ENCODE measurements at places on chromosomes 11 and 22.

DNA sequence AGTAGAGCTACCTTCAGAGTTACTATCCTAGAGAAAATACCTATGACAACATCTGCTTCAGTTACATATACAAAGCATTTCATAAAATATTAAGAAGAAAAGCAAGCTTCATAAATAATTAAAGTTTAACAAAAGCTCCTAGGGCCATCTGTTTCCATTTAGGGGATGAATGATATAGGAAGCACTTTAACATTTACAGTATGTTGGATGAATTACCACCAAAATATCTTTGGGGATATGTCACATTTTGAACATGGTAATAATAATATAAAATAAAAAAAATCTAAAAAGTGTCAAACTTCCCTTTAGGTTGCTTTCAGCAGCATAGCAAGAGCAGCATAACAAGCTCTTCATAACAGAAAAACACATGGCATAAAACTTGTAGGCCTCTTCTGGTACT, 104.6 kb downstream of the ATG16L2 start:
- DNase-seq, result no peak

DNA sequence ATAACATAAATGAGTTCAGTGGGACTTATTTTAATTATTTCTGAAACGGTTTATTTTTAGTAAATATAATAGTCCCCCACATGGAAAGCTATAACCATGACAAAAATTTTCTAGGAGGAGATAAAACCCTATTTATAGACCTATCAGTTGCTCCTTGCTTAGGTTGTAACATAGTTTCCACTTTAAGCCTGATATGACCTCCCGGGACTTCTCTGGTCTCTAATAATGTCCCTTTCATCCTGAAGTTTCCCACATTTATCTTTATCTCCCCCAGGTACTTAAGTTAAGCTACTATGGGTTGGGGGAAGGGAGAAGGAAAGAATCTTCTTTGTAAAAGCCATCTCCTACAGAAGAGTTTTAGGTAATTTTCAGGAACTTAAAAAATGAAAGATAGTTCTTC, 117.7 kb downstream of the RBFOX2 start:
- no peak for DNase-seq

DNA sequence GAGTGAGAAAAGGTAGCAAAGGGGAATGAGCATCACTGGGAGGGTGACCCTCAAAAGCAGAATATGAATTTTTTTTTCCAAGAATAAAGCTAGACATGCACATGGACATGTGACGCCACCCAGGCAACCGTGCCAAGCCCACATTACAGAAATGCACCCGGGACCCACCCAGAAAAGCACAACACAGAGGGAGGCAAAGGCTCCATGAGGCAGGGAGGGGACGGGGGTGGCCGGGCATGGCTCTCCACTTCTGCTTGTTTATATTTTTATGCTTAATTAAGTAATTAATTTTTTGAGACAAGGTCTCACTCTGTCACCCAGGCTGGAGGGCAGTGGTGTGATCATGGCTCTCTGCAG, 1524.3 kb downstream of the BRD1 start:
- no peak for DNase-seq

GRCh38 chr11:111456086-111456858, 55.9 kb downstream of the BTG4 start:
- no peak for DNase-seq

- DNase-seq, result no peak
Observed at GRCh38 chr11:87076260-87076783, 38.6 kb downstream of the TMEM135 start.

GRCh38 chr11:129249351-129249750, 57.2 kb upstream of the ARHGAP32 start:
- no peak for DNase-seq

- DNase-seq, result peak; percentile 62
Observed at GRCh38 chr22:42270510-42271190, at the start of gene TCF20. Gene TCF20 (minus strand): TSS chr22:42270653. CDS start chr22:42215305, 55,348 bp downstream.

DNA sequence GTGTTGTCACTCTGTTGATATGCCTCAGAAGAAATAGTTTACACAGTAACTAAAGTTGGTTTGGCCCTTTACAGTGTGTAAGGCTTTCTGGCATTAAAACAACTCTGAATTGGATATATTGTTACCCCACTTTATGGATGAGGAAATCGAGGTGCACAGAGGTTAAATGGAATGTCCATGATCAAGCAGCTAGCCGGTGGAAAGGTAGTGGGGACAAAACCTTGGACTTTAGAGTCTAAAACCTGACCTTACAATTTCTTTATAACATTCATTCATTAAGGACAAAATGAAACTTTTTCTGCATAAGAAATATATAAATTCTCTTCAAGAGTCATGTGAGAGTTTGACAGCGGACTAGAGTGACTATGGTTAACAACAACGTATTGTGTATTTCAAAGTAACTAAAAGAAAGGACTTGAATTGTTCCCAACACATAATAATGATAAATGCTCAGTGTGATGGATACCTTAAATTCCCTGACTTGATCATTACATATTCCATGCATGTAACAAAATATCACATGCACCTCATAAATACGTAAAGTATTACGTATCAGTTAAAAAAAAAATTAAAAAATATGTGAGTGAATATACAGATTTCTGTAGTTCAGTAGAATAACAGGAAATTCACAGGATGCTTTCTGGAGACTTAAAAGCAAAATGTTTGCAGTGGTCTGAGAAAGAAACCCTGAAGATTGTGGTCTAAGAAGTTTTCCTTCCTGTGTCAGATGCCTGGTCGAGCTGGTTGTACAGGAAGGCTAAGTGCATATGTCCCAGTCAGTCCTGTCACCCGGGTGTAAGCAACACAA, 51.0 kb downstream of the TEAD1 start:
- no peak for DNase-seq

DNA sequence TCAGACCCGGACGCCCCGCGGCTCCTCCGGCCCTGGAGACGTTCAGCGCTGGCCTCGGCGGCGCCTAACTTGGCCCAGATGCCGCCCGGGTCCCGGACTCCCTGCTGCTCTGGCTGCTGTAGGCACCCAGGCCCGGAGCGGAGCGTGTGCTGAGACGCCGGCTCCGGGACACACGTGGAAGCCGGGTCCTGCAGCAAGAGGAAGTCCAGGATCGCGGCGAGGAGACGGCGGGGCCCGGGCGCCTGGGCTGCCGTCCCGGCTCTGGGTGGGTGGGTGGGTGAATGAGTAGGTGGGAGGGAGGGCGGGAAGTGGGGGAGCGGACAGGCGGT, 223 bp downstream of the WT1 start:
- no peak for DNase-seq

DNA sequence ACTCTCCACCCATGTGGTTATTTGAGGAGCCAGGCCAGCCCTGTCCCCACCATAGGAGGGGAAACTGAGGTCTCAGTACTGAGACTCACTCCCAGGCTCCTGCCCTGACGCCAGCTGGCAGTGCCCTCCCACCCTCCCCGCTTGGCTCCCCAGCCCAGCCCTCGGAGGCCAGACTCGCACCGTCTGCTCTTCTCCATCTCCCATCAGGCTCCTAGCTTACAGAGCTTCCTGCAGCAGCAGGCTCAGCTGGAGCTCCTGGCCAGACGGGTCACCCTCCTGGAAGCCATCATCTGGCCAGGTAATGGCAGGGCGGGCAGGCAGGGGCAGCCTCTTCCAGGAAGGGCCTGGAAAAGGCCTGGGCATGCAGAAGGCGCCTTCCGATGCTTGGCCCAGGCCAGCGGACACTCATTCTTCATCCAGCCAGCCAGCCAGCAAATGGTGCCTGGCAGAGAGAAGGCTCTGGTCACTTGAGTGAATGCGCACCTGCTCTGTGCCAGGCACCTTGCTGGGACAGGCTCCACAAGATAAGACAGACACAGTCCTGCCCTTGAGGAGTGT, 12.6 kb downstream of the RHBDD3 start:
- DNase-seq, result no peak

DNA sequence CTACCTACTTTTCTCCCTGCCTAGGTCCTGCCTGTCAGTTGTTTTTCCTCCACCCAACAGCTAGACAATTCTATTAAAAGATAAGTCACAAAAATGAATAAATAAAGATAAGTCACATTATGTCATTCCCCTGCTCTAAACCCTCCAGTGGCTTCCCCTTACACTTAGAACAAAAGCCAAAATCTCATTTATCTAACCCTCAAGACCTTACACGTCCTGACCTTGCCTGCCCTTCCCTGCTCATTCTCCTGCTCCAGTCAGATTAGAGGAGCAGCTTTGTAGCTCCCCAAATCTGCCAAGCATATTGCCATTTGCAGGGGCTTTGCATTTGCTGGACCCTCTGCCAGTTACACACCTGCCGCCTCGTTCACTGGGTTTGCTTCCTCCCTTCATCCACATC, 16.7 kb downstream of the KREMEN1 start:
- no peak for DNase-seq

GRCh38 chr11:12506404-12506921, 129.1 kb downstream of the PARVA start:
- no peak for DNase-seq

DNA sequence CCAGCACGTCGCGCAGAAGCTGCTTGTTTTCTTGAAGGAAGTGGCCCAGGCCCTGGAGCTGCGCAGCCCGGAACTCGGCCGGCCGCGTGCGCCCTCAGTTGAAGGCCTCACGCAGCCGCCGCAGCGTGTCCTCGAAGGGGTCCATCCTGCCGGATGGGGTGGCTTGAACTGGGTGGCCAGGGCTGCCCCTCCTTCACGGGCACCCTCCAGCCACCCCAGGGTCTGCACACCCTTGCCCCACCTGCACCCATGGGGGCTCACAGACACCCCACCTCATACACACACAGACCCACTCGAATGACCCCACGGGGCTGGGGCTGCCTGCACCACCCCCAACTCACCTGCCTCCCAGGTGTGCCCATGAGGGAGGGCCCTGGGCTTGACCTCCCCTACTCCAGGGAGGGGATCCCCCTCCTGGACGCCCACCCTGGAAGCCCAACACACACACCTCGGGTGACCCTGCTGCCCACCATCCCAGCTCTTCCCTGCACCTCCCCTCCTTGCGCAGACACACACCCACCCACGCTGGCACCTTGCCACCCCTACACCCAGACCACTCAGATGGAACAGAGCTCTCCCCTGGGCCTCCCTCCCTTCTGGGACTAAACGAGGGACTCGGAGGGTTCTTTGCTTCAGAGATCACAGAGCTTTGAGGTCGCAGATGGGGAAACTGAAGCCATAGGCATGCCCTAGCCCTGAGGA, 6.8 kb downstream of the ALDH3B2 start:
- DNase-seq, result no peak
